ENCODE measurements at places on chromosomes 3 and 15.
A peak's percentile ranks its signal among the peaks of the same experiment; 100 is the strongest.

DNA sequence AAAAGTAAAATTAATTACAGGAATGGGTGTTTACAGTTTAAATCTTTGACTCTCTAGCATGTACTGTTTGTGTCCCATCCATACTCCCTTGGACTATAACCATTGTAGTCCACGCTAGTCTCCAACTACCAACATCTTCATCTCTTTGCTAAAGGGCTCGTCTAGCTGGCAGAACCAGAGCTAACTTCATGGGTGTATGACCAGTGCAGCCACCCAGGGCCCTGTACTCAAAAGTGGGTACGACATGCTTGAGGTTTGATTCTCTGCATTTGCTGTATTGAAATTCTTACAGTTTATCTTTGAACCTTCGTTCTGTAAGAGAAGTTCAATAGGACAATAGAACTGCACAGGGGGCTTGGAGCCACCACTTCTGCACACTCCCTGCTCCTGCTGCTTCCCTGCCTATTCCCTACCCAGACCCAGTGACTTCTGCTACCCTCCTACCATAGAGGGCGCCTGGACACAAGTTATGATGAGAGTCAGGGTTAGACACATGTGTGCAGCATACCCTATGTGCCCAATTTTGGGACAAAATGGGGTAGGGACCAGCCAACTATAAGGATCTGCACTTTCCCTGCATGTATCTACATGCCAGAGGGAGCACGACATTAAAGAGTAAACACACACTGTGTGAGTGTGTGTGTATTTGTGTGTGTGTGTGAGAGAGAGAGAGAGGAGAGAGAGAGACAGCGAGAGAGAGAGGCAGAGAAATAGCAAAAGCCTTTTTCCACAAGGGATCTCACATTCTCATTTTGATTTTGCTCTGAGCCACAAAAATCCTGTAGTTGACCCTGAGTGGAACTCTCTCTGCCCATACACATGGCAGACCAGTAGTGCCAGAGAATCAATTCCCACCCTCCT, 59.0 kb upstream of the NECTIN3 start:
- no peak for ATAC-seq

DNA sequence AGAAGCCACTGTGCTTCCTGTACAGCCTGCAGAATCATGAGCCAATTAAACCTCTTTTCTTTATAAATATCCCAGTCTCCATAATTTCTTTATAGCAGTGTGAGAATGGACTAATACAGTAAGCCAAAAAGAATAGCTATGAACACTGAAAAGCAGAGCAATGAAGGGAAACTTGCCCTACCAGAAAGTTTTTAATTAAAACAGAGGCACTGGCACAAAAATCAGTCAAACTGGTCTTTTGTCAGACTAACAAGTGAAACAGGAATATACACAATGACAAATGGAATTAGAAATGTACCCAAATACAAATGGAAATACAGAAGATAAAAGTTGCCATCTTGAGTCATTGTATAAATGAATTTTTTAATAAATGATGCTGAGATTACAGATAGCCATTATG, 40.5 kb downstream of the POLQ start:
- no peak for ATAC-seq

DNA sequence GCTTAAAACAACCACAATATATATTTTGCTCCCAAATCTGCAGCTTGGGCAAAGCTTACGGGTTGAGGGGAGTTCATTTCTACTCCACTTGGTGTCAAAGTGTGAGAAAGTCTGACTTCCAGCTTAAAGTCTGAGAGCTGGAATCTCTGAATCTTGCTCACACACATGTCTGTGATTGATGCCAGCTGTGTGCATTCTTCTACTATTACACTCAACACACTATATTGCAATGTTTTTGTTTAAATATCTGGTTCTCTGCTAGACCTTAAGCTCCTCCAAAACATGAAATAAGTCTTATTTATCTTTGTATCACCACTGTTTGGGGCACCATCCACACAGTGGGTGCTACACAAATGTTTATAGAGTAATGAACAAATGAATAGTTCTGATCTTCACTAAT, 36.7 kb upstream of the SECISBP2L start:
- no peak for ATAC-seq

- no peak for ATAC-seq
Observed at GRCh38 chr3:72579581-72580245, 268.5 kb downstream of the SHQ1 start.

DNA sequence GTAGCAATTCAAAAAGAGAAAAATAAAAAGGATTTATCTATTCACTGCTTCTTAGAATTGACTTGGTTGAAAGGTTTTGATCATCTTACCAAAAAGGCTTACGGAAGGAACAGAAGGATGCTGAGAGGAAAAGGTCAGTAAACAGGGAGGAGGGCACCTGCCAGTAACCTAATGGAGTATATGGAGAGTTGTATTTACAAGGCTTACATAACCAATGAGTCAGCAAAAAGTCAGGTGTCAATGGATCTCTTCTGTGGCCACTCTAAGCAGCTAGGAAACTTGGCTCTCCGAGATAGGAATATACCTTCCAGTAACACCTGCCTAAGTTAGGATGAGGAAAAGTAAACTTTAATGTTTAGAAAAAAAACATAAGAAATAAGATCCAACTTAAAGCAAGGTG, 80.5 kb upstream of the PLXND1 start:
- ATAC-seq = no peak

DNA sequence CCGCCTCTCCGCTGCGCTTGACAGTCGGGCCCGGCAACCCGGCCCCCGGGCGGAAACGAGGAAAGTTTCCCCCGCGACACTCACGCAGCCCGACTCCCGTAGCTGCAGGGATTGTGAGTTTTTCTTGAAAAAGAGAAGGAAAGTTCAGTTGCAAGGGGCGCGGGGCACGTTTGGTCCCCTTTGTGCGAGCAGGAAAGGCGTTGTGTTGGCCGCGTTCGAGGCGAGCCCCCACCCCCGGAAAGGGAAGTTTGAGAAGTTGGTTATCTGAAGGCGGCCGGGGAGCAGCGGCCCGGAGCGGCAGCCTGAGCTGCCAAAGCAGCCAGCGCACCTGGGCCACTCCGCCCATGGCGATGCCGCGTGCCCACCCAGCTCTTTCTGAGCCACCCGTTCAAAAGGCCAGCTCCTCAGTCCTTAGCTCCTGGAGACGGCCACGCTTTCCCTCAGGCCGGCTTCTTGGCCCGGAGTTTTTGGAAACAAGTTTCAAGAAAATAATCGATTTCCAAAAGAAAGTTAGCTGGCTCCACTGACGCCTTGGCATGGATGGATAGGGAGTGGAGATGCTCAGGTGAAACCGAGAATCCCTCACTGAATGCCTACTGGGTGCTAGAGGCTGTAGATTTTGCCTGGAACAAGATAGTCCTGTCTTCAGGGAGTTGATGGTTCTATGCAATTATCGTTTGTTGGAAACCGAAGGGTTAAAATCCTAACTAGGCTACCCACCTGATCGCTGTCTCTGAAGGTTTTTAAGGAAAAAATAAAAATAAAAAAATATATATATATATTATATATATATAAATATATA, 832 bp downstream of the TGFBR2 start:
- ATAC-seq = peak; percentile 36

DNA sequence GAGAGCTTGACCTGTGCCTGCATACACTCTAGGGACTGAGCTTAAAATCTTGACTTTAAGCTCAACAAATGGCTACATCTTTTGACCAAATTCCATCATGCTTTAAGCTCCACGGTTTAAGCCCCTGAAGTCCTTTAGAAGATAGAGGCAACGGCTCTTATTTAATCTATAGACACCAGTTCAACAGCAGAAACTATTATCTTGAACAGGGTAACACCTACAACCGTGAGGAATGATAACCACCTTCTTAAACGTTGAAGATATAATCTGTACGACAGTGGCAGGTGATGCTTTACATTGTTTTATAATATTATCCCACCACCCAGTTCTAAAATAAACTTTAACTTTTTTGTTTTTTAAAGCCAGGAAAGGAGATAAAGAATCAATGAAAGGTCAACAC, 1007.8 kb downstream of the FHIT start:
- ATAC-seq = no peak

GRCh38 chr15:35725353-35725752, 179.4 kb upstream of the DPH6 start:
- no peak for ATAC-seq

GRCh38 chr3:143529018-143529478, 319.2 kb downstream of the SLC9A9 start:
- ATAC-seq = peak; percentile 63

DNA sequence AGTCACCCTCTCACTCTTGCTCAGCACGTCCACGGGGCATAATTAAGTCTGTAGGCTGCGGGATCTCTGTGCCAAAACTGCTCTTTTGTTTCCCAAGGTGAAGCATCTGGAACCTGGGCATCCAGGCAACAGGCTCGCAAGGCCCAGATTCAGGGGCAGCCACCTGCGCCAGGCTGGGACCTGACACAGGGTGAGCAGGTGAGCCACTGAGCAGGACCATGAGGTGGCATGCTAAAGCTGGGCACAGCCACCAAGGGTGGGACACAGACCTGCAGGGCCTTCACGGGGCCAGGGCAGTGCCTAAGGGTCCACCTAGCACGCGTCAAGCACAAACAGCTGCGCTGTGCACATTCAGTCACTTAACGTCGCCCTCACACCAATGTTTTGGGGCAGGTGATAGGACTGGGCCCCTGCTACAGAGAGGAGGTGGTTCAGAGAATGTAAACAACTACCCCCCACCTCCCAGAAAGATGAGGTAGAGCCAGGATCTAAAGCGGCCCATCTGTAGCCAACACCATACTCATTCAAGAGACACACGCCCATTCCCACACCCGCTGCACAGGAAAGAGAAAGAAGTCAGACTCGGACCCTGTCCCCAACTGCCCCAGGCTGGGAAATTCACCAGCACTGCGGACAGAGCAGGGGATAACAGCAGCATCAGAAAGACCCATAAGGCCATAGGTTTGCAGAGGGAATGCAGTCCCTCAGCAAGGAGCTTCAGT, 16.3 kb downstream of the XXYLT1 start:
- ATAC-seq = no peak

- no peak for ATAC-seq
Observed at GRCh38 chr15:47503876-47504275, 213.4 kb upstream of the SEMA6D start.

- ATAC-seq = no peak
Observed at GRCh38 chr3:129658110-129658843, 51.8 kb upstream of the PLXND1 start.

DNA sequence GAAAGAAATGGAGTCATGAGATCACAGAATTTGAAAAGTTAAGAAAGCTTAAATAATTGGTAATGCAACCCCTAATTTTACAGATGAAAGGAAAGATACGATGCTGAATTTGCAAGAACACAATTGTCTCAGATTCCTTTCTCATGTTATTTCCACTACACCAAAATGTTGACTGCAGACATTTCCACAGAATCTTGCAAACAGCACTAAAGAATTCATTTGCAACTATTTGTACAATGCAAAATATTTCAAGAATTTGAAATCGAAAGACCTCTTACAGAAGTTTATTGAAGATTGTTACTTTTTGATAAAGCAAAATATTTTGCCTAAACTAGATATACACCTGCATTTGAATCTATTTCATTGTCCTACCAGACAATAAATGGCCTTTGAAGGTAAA, 194.1 kb upstream of the KCNMB2 start:
- ATAC-seq = no peak

DNA sequence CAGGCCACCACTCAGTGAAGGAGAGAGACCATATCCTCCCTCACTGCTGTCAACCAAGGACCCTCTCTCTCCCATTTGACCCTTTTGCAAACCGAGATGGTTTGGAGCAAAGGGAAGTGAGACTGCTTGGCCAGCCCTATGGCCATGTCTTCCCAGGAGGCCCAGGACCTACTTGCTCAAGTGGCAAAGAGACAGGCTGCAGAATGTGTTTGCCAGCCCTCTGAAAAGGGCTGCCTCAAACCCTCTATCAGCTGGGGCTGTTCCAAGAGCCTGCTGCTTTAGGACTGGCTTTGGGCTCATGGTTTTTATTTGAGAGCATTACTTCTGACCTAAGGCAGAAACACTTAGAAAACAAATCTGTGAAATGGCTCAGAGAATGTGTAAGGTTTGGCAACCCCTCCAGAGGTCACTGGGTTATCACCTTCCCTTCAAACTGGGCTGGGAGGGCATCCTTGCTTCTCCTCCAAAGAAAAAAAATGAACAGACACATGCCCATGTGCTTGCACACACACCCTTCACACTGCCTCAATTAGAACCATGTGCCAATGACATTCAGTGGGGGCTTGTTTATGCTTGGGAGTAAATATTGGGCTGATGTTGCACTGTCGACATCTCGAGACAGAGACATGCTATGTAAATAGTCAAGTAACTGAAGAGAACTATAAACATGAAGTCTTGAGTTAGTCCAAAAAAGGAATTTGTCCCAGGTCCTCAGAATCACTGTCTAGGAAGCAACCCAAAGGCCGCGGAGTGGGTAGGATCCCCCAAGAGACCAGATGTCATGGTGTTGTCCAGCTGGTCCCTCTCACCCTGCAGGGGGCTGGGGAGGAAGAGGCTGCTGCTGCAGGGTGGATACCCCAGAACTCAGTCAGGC, 49.8 kb upstream of the CTDSPL start:
- no peak for ATAC-seq

DNA sequence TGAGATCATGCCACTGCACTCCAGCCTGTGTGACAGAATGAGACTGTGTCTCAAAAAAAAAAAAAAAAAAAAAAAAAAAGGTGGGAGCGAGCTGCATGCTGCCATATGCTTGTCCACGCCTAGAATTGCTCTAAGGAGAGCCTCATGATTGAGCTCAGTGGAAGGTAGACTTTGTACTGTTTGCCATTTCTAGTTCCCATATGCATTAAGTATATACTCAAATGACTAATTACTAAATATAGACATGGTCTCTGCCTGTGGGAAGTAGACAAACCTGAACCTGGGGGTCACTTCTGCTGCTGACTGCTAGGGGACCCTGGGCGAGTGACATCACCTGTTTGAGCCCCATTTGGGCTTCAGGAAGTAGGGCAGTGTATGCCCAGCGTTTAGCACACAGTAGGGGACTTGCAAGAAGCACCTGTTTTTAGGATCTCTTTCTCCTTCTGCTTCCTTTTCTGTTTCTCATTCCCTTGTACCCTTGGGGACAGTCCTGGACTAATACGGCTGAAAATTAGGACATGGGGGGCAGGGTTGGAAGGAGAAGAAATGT, 27.2 kb downstream of the PRKCD start:
- no peak for ATAC-seq

GRCh38 chr3:87761341-87761740, 297.5 kb downstream of the CGGBP1 start:
- no peak for ATAC-seq

DNA sequence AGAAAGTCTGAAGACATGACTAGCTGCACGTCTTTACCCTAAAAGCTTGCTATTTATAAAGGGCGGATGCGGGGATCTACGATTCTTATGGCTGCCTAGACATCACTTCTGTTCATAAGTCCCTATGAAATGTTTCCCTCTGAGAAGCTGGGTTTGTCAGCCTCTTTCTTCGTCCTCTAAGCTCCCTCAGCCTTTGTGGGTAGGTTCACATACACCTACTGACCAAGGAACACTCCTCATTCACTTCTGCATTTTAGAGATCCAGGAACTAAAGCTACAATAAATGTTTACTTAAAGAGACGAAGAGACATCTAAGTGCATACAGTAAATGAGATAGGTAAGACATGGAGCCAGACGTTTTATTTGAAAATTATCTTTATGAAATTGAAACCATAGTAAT, 16.7 kb upstream of the RAMAC start:
- ATAC-seq = no peak

Data from activated CD4-positive, CD25-positive, alpha-beta regulatory T cell treated with anti-CD3 and anti-CD28 coated beads, Interleukin-2, amount 50 U/mL, for 24 hours (primary cell).